Naive B cell (primary cell): ENCODE measurements at places on chromosomes 13 and 19. TPM values are rescaled to one million over a fixed set of nuclear protein-coding genes. Genes with fewer than 3 reads are reported as not detected.

Gene ZNF90
- 2.5 TPM for polyA plus RNA-seq

Gene ITGBL1
- polyA plus RNA-seq, result not detected

Gene SPATA13
- polyA plus RNA-seq, result 5.3 TPM

Gene C19orf67
- not detected for polyA plus RNA-seq

Gene ZNF221
- 1.2 TPM for polyA plus RNA-seq

Gene MRPL57
- 33.3 TPM for polyA plus RNA-seq

Gene LMO7
- polyA plus RNA-seq, result 9.6 TPM

Gene RSPH6A
- not detected for polyA plus RNA-seq

Gene SLC10A2
- not detected for polyA plus RNA-seq

DNA sequence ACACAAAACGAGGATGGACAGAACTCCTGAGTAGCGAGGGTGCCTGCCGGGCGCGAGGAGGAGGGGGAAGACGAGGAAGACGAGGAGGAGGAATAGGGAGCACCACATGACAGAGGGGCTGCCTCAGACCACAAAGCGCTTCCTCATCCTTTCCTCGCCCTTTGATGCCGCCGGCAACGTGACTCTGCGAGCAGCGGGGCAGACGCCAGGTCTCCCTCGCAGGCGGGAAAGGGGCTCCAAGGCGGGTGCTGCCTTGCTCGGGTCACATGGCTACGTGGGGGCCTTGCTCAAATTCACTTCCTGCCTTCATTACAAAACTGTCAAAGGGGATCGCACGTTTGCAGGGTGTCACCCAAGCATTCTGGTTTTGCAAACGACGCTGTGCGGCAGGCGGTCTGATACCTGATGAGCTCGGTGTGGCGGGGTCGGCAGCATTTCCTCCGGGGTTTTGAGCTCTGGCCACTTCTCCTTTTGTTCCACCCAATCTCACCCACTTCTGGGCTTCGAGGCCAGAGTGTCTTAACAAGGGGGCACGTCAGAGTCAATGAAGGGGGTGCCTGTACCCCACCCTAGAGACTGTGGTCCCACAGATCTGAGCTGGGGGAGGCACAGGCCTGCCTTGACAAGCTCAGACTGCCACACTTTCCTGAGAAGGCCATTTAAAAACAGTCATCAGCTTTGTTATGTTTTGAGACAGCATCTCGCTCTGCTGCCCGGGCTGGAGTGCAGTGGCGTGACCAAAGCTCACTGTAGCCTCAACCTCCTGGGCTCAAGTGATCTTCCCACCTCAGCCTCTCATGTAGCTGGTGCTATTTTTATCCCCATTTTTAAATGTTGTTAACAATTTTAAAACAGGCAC is 14.9 kb downstream of the MAP2K2 start:
- DNase-seq, result peak; percentile 92
- no peaks in the 10 kb centered on the region for H3K27me3 ChIP-seq
- peaks cover 5% of the 10 kb centered on the region for H3K36me3 ChIP-seq
- peak overlapping the region; percentile 99 for H3K27ac ChIP-seq

GRCh38 chr13:48808683-48809082 is 155.0 kb downstream of the CYSLTR2 start:
- no peak overlapping the region for H3K27ac ChIP-seq
- no peaks in the 10 kb centered on the region for H3K4me1 ChIP-seq
- H3K27me3 ChIP-seq, result peaks cover 6% of the 10 kb centered on the region
- peaks cover 8% of the 10 kb centered on the region for H3K36me3 ChIP-seq
- H3K4me3 ChIP-seq, result no peak overlapping the region
- DNase-seq, result no peak

DNA sequence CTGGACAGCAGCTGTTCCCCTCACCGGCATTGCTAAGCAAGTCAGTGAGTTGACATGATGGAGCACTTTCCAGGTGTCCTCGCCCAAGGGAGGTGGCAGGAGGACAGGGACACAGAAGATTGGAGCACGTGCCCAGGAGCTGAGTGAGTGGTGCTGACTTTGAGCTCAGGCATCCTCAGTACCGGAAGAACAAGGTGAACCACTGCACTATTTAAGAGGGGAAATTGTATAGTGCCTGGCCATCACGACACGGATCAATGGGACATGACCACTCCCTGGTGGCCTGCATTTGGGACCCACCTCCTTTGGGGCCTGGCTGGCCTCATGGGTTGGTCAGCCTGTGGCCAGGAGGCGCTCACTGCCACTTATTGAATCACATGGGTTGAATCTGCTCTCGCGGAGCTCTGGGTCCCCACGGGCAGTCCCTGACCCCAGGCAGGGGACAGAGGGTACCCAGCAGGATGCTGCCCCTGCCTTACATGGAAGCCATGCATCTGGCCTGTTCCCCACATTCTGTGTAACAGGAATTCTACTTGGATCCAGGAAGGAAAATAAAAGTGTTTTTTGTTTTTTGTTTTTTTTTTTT is 206.9 kb upstream of the ZNF536 start:
- no peaks in the 10 kb centered on the region for H3K36me3 ChIP-seq
- DNase-seq, result no peak
- no peaks in the 10 kb centered on the region for H3K27me3 ChIP-seq
- H3K4me3 ChIP-seq, result no peak overlapping the region
- H3K4me1 ChIP-seq, result no peaks in the 10 kb centered on the region

- DNase-seq, result no peak
- no peak overlapping the region for H3K4me3 ChIP-seq
- peaks cover 17% of the 10 kb centered on the region for H3K27me3 ChIP-seq
These were observed 78.3 kb upstream of the IPO5 start for GRCh38 chr13:97875218-97875617.

DNA sequence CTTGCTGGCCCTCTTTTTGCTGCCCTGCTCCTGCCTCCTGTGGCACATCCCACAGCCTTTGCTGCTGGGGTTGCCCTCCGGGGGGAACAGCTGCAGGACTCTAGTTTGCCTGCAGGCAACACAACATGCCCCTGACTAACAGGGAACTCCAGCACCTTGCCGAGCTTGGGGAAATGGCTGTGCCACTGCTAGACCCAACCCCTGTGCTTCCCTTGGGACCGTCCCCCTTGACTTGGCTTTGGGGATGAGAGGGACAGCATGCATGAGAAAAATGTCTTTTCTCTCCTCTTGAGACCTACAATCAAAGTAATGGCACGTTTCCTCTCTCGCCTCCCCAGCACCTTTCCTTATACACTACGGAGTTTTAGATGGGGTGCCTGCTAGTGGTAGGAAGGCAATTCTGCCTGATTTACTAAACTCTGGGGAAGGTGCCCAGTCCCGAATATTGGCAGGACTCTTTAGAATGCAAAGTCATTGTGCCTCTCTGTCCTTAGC is 12.4 kb upstream of the VWA8 start:
- peaks cover 6% of the 10 kb centered on the region for H3K4me1 ChIP-seq
- no peak overlapping the region for H3K27ac ChIP-seq
- no peaks in the 10 kb centered on the region for H3K36me3 ChIP-seq
- H3K4me3 ChIP-seq, result no peak overlapping the region
- no peaks in the 10 kb centered on the region for H3K27me3 ChIP-seq
- DNase-seq, result no peak

GRCh38 chr13:59914556-59914955 is 249.2 kb downstream of the DIAPH3 start:
- H3K36me3 ChIP-seq, result no peaks in the 10 kb centered on the region
- H3K4me1 ChIP-seq, result no peaks in the 10 kb centered on the region
- no peaks in the 10 kb centered on the region for H3K27me3 ChIP-seq
- H3K4me3 ChIP-seq, result no peak overlapping the region

- H3K27ac ChIP-seq, result no peak overlapping the region
- H3K27me3 ChIP-seq, result no peaks in the 10 kb centered on the region
- no peaks in the 10 kb centered on the region for H3K4me1 ChIP-seq
- DNase-seq, result no peak
These were observed 108.6 kb downstream of the LACC1 start for GRCh38 chr13:43988302-43988701.

- H3K27me3 ChIP-seq, result peaks cover 14% of the 10 kb centered on the region
- H3K4me3 ChIP-seq, result no peak overlapping the region
- H3K27ac ChIP-seq, result no peak overlapping the region
- no peaks in the 10 kb centered on the region for H3K4me1 ChIP-seq
- no peak for DNase-seq
These were observed 111.4 kb upstream of the SLC7A1 start for GRCh38 chr13:29706923-29707322.

DNA sequence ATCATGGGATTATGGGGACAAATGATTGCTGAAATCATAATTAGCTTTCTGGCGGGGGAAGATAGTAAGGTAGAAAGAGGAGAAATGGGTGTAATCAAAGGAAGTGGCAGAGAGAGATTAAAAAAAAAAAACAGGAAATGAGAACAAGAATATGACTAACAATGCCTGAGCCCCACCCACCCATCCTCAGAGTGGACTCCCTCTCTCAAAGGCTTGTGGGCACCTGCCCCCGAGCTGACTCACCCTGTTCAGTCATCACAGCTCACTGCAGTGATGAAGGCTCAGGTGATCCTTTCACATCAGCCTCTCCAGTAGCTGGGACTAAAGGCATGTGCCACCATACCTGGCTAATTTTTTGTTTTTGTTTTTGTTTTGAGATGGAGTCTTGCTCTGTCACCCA is 26.4 kb upstream of the TPT1 start:
- peaks cover 23% of the 10 kb centered on the region for H3K36me3 ChIP-seq
- peak overlapping the region; percentile 5 for H3K4me3 ChIP-seq
- DNase-seq, result peak; percentile 77
- H3K27ac ChIP-seq, result peak overlapping the region; percentile 75
- peaks cover 36% of the 10 kb centered on the region for H3K4me1 ChIP-seq

GRCh38 chr13:76440568-76440967 is 445.6 kb downstream of the KCTD12 start:
- H3K27me3 ChIP-seq, result no peaks in the 10 kb centered on the region
- no peaks in the 10 kb centered on the region for H3K36me3 ChIP-seq
- peak; percentile 4 for DNase-seq
- no peak overlapping the region for H3K4me3 ChIP-seq
- no peak overlapping the region for H3K27ac ChIP-seq

GRCh38 chr19:2690856-2691255 is 11.6 kb downstream of the GNG7 start:
- H3K4me3 ChIP-seq, result no peak overlapping the region
- H3K36me3 ChIP-seq, result no peaks in the 10 kb centered on the region
- H3K27me3 ChIP-seq, result no peaks in the 10 kb centered on the region
- peak overlapping the region; percentile 99 for H3K27ac ChIP-seq

DNA sequence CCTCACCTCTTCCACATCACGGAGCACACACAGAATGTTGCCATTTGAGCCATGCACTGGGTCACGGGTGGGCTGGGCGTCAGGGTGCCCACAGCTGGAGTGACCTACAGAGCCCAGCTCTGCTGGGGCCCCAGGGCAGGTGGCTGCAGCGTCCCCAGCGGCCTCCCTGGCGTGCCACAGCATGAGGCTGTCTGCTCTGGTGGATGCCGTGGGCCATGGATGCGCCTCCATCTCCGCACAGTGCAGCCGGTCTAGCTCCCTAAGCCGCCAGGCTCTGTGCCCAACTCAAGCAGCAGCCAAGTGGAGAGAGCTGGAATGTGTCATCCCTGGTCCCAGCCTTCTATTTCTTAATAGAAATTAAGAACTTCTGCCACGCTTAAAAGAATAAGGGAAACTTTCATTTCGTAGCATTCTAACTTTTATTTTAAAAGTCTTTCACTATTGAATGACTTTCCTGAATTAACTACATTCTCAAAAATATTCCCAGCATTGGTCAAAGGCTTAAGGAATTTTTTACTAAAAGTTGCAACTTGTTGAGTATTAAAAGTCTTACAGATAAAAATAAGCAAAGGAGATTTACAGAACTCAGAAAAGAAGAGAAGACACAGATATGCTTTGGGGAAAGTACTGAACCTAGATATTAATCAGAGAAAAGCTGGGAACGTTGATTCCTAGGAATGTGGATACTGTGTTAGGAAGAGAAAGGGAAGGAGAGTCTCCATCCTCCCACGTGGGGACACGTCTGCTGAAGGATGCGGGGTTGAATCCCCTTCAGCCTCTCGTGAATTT is 59.3 kb downstream of the ATP11A start:
- H3K27ac ChIP-seq, result no peak overlapping the region
- DNase-seq, result no peak
- no peaks in the 10 kb centered on the region for H3K36me3 ChIP-seq
- H3K27me3 ChIP-seq, result no peaks in the 10 kb centered on the region
- peaks cover 9% of the 10 kb centered on the region for H3K4me1 ChIP-seq
- H3K4me3 ChIP-seq, result no peak overlapping the region

- H3K4me1 ChIP-seq, result no peaks in the 10 kb centered on the region
- no peaks in the 10 kb centered on the region for H3K27me3 ChIP-seq
- no peak for DNase-seq
- no peak overlapping the region for H3K4me3 ChIP-seq
- no peak overlapping the region for H3K27ac ChIP-seq
These were observed 402.7 kb downstream of the TBC1D4 start for GRCh38 chr13:75079226-75079625.
